Occipital lobe (tissue), 3 donors: ENCODE measurements at places on chromosomes 2 and 18. TPM values are rescaled to one million over a fixed set of nuclear protein-coding genes. Genes with fewer than 3 reads are reported as not detected.

GRCh38 chr2:179985163-179985820 lies 21.8 kb downstream of the CWC22 start:
- DNase-seq, result no peak

PROM2 gene
- 1.2 TPM for total RNA-seq

- no peak for DNase-seq
Observed at GRCh38 chr2:57598551-57598950, 448.1 kb upstream of the VRK2 start.

DNA sequence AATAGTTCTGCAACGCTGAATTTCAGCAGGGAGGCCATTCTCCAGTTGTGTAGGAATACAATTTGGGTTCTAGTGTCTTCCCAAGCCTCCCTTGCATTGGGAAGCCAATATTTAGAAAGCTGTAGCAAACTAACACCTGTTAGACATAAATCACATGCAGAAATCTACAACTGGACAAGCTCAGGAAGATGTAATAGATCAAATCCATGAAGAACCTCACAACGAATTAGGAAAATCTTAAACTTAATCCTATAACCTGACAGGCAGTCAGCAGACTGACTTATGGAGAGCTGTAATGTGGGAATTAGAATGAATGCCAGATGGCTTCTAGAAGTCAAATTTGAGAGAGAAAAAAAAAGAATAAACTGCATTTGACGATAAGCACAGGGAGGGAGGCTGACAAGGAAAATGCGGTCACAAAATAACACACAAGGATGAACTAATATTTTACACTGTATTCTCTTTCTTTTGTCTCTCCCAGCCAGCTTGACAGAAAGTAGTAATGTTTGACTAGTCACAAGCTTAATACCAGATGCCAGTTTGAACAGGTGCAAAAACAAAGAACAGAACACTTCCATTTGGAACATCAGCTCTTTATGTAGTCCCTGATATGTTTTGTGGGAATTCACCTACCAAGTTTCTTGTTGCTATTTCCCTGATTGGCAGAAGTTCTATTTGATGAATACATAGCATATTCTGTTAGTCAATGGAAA lies 50.8 kb upstream of the FANCL start:
- no peak for DNase-seq

DNA sequence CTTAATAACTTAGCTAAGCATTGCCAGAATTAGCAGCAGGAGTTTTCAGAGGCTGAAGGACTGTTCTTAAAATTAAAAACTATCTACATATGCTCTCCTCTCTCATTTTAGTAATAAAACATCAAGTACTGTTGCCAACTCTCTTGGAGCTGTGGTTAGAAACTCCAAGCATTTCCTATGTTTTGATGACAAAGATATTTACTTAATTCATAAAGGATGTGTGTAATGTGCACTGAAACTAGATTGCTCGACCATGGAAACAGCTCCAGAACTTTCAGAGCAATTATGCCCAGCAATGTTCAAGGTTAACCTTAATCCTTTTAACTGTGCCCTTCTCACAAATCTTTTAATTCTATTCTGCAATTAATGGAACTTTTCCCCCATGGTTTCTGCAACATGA lies 8.4 kb downstream of the GRP start:
- no peak for DNase-seq

LRATD1 gene
- 35.7 TPM for total RNA-seq

EGR4 gene
- total RNA-seq, result not detected

- DNase-seq, result no peak
Observed at GRCh38 chr18:650428-650858, 7.0 kb upstream of the TYMS start.

- DNase-seq, result no peak
Observed at GRCh38 chr2:12155303-12156051, 409.0 kb downstream of the LPIN1 start.

OTOS gene
- 0.94 TPM for total RNA-seq

- DNase-seq, result no peak
Observed at GRCh38 chr2:28538134-28538533, 42.3 kb downstream of the PLB1 start.

GRCh38 chr2:105997711-105998110 lies 196.4 kb downstream of the UXS1 start:
- DNase-seq, result no peak

GRCh38 chr2:195683174-195683573 lies 26.1 kb downstream of the SLC39A10 start:
- DNase-seq, result no peak

DNA sequence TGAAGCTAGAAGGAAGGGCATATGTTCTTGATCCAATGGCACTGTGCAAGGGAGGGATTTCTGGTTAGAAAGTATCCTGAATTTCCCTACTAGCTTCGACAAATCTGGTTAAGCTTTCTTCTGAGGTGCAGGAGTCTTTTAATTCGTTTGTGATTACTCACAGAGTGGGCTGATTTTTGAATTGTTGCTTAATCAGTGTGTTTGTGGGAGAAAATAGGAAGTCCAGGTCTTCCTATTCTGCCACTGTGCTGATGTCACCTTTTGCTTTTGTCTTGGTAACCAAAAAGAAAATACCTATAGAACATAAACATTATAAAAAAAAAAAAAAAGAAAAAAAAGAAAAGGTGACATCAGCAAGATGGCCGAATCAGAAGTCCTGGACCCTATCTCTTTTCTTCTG lies 1008.6 kb downstream of the TSN start:
- DNase-seq, result no peak

GRCh38 chr2:10481666-10482157 lies 33.6 kb upstream of the ODC1 start:
- DNase-seq, result no peak

DNA sequence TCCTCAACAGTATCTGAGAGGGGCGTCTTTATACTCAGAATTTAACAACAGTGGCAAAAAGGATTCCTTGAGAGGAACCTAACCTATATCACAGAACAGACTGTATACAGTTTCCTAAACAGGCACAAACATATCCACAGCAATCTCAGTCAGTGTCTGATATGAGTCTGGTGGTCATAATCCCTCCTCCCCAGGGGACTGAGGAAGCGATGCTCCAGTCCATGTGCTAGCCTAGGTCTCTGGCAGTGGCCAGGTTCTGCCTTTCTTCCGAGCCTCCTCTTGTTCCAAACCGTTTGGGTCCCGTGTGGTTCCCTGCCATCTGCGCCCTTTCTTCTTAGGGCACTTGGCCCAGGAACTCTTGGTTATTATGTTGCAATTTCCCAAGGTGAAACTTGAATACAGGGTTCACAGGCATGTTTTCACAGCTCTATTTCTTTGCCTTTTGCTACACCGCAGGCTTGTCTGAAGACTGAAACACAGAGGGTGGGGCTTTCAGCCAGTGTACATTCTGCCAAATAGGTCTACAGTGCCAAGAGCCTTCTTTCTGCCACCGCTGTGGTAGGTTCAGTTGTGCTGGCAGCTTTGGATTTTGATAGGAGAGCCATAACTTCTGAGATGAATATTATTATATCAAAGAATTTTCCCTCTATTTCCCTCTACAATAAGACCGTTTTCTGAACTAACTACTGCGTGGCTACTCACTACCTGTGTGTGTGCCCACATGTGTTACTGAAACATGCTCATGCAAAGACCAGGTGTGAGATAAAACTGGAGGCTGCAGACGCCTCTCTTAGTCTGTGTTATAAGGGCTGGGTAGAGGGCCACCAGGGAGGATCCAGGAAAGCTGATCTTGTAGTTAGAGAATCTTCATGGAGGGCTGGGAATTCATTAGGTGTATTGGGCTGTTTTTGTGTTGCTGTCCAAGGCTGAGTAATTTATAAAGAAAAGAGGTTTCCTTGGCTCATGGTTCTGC lies 75.0 kb upstream of the HAAO start:
- no peak for DNase-seq

SCN3A gene
- total RNA-seq, result 315 TPM

DNA sequence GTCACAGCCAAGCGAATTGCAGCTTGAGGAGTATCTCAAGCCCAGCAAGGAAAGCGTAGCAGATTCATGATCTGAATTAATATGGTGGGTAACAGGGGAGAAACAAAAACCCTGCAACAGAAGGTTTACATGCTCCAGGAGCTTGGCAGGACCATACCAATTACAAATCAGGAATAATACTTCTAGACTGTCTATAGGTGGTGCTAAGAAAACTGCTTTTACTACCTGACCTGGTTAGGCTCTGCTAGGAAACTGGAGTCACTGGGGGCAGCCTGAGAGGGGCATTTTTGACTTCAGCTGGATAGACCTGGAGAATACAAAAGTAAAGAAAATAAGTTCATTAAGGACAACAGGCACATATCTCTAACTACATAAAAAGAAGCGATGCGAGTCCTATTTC lies 24.6 kb upstream of the SPOPL start:
- no peak for DNase-seq

- DNase-seq, result no peak
Observed at GRCh38 chr2:196798980-196799379, 503 bp downstream of the GTF3C3 start.

DNA sequence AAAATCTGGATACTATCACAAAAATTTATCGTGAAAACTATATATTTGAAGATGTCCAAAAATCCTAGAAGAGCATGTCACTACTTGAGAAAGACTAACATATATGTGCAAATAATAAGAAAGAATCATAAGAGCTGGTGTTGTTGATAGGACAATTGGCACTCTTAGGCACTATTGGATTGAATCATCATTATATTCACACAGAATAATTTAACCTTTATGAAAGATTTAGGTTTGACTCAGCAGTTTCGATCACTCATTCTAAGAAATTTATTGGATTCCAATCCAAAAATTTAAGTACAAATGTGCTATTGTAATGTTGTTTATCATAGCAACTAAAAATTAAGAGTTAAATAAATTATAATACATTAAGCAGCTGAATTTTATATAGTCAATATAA lies 503.6 kb downstream of the SPAG16 start:
- no peak for DNase-seq

DNA sequence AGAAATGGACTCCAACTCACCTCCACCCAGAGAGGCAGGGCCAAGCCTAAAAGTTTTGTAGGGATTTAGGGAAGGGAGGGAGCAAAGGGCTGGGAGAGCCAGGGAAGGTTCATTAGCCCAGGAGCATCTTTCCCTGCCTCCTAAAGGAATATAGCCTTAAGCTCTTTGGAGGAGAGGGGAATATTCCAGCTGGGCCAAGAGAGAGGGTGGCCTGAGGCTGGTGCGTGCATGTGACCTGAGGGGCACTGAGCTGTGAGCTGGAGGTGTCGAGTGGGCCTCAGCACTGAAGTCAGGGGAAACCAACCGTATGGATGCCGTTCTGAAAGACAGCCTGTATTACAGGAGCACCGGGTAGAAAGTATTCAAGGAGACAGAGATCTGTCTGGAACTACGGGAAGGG lies 112.6 kb downstream of the KLHL29 start:
- DNase-seq, result no peak

SERPINB2 gene
- 0.62 TPM for total RNA-seq

GRCh38 chr2:73080321-73081131 lies 9.0 kb upstream of the SFXN5 start:
- DNase-seq, result no peak

DNA sequence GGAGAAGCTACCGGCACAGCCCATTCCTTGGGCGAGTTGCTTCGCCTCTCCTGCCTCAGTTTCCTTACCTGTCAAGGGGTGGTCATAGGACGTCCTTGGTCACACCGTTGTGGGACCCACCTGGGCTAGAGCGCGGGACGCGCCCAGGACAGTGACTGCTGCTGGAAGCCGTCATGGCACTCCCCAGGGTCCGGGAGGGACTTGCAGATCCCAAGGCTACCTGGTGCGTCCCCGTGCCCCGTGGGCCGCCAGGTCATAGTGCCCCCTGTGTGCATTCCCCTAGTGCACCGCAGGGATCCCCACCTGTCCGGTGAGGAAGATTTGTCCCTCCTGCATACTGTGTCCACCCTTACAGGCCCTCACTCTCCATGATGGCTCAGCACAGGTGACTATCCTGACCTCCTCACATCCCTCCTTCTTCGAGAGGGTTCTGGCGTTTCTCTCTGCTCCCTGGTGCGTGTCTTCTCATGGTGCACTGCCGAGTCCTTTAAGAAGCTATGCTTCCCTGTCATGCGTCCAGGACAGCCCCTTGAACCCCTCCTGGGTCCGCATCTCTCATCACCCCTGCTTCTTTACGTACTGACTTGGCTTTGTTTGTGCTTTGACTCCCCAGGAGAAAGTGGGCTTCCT lies 886 bp upstream of the STK25 start:
- DNase-seq, result no peak

SERPINB3 gene
- not detected for total RNA-seq

GYPC gene
- total RNA-seq, result 17.0 TPM

GRCh38 chr2:219285894-219286425 lies 6.8 kb downstream of the DNAJB2 start:
- DNase-seq, result peak; percentile 64

- no peak for DNase-seq
Observed at GRCh38 chr2:74186038-74186437, 7.4 kb upstream of the MOB1A start.

- DNase-seq, result no peak
Observed at GRCh38 chr18:22828171-22828570, 105.0 kb upstream of the RBBP8 start.

DNA sequence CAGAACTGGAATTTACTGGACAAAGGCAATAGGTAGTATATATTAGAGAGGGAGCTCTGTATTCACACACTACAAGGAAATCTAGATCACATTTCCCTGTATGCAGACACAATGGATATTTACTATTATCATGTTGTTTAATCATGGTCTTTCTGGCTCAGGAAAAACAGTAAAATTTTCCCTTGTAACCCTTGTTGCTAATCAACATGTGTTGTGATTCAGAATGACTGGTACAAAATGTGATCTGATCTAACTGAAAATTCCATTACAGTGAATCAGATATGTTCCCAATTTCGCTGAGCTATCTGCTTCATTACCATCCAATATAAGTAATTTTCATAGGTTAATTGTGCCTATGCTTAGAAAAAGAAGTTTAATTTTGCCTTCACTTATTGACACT lies 1109.7 kb downstream of the LRP1B start:
- no peak for DNase-seq

RAX gene
- total RNA-seq, result not detected

GRCh38 chr2:239396881-239397681 lies 3.7 kb downstream of the HDAC4 start:
- no peak for DNase-seq

NEURL3 gene
- total RNA-seq, result 0.16 TPM

RND3 gene
- 164 TPM for total RNA-seq

ASTL gene
- not detected for total RNA-seq

- no peak for DNase-seq
Observed at GRCh38 chr18:77648411-77648810, 398.8 kb downstream of the GALR1 start.

DNA sequence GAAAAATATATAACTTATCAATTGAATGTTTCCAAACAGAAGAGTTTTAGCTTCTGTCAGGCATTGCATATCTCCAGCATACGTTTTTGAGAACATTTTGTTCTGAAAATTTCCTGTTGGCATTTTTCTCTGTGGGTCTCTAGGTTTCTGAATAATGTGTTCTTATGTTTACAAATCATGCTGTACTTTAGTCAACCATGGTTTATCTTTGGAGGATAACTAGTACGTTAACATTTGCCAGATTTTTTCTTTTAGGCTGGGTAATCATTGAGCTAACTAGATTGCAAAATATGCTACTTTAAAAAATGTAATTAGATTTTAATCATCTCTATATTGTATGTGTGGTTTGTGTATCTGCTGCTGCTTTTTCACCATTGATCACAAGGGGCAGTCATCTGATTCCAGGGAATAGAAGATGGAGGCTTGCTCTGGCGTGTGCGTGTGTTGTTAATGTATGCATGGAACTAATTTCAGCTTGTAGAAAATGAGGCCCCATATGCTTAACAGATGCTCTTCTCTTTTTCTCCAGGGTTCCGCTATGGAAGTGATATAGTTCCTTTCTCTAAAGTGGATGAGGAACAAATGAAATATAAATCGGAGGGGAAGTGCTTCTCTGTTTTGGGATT lies 21.3 kb downstream of the XRCC5 start:
- DNase-seq, result no peak
